Fibroblast of villous mesenchyme (primary cell): ENCODE measurements at places on chromosomes 12 and 14.

GRCh38 chr12:104930388-104931326 lies 27.4 kb downstream of the SLC41A2 start:
- peak; percentile 37 for DNase-seq

- no peak for DNase-seq
Measured at GRCh38 chr14:72439707-72440106, 454.2 kb downstream of the DPF3 start.

DNA sequence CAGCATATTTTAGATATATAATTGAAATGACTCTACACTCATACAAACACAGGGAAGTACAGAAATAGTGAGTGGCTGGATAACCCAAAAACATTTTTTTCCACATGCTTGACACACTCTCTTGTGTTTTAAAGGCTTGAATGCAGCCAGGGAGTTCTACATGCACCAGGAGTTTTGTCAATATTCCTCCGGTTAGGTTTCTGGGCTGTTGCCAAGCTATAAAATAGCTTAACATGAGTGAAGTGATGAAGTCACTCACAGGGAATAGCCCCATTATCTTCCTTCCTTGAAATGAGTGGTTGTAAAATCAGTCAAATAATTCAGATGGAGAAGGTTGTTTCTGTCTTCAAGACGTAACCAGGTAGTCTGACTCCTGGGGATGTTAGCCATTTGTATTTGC lies 582.7 kb downstream of the SLC6A15 start:
- no peak for DNase-seq

GRCh38 chr12:102518871-102519270 lies 38.5 kb upstream of the IGF1 start:
- no peak for DNase-seq

- no peak for DNase-seq
Measured at GRCh38 chr12:4143896-4144295, 129.7 kb upstream of the CCND2 start.

- peak; percentile 81 for DNase-seq
Measured at GRCh38 chr12:58288190-58288589, 346.8 kb downstream of the ATP23 start.

GRCh38 chr14:72736308-72736707 lies 157.6 kb downstream of the DPF3 start:
- DNase-seq, result peak; percentile 59

DNA sequence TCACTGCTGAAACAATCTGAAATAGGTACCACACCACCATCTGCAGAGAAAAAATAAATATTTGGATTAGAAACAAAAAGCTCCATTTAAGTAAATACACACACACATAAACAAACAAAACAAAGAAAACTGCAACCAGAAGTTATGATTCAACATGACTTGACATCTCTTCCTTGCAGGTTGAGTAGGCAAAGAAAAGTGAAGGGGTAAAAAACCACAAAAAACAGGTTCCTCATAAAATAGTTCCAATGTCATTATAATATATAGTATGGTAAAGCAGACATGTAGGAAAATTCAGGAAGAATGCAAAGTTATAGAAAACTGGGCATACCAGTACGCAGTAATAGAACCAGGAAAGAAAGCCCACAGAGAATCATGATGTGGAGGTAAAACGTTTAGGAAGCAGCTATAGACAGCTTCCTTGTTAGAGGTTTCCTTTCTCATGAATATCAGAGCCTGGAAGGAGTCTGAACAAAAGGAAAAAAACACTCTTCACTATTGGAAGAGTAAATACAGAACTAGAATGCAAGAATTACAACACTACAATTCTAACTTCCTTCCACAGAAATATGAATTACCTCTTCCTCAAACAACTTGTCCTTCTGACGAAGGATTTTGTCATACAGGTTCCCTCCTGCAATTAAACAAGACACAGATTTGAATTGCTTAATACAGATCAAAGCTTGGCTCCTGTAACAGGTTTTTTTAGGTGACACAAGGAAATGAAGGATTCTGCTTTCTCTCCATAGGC lies 6.1 kb downstream of the NEK9 start:
- DNase-seq, result no peak

GRCh38 chr14:101478796-101479410 lies 82.4 kb upstream of the DIO3 start:
- no peak for DNase-seq

- peak; percentile 91 for DNase-seq
Measured at GRCh38 chr12:46430340-46430948, 57.9 kb upstream of the SLC38A2 start.

GRCh38 chr12:1533205-1533601 lies 61.2 kb downstream of the FBXL14 start:
- DNase-seq, result no peak

DNA sequence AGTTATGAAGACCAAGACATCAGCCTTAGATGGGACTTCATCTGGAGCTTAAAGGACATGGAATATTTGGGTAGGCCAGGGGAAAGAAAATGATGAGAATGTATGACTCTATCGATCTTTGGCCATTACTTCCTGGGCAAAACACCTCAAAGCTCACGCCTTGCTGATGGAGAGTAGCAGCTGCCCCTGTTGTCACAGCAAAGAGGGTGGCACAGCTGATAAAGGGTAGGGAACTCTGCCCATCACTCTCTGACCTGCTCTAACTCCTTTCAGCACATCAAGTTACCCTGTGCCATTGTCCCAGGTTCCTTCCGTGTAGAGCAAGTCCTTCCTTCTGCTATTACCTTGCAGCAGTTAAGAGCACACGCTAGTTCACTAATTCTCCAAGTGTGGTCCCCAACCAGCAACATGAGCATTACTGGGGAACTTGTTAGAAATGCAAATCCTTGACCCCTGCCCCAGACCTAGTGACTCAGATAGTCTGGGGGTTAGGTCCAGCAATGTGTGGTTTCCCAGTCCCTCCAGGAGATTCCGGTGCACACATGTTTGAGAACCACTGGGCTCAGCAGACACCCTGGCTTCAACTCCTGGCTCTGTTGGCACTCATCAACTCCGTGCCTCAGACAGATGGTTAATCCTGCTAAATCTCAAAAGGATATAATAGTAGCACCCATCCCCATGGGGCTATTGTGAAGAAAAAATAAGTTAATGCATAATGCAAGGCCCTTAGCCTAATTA lies 93.7 kb upstream of the EEA1 start:
- DNase-seq, result peak; percentile 53

DNA sequence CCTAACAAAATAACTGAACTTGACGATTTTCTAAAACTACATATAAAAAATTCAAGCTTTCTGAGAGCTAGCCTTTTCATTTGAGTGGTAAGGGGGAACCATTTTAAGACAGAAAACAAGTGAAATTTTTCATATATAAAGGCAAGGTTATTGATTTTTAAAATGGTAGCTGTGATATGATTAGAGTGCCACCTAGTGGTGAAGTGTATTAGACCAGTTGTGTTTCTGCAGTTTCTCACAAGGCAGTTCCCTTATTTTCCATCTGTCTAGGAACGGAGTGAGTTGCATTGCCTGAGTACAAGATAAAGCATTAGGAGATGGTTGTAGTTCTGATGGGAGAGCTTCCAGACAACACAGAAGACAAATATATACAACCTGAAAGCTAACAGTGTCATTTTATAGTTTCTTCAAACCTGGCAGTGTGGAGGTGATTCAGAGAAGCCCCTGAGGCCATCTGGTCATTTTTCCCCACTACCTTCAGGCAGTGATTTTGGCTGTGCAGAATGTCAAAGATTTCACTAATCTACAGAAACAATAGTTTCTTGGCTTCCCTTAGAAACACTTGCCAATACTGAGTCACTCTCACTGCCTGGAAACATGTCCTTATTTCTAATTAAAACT lies 180.8 kb downstream of the C12orf50 start:
- DNase-seq, result peak; percentile 68

DNA sequence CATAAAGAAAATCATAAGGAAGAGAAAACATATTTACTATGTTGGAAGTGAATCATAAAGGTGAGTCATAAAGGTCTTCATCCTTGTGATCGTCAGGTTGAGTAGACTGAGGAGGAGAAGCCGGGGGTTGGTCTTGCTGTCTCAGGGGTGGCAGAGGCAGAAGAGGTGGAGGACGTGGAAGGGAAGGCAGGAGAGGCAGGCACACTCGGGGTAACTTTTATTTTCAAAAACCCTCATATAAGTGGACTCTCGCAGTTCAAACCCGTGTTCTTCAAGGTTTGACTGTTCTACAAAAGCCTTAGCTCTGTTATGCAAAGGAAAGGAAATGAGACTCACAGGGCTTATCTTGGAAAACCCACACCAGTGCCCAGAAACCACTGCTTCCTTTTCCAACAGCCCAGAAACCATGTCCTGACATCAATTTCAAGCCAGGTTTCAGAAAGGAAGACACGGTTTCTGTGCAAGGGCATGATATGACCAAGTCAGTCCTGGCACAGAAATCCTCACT lies 14.0 kb downstream of the SMCO2 start:
- DNase-seq, result peak; percentile 17

DNA sequence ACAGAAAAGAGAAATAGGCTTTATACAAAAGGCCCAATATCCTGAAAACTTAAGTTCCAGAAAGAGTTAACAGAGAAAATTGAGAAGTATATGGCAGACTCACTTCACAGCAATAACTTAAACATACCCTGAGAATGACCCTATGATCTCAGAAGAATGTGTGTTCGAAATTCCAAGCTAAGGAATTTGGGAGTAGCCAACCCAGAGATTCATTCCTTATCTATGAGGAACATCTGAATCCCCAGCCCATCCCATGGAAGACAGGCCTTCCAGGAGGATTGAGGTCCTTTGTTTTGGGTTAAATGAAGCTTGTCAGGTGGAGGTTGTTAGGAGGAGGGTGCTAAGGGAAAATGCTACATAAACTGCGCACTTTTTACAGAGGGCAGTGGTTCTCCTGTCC lies 7.5 kb upstream of the SAV1 start:
- DNase-seq, result no peak
